ENCODE measurements at places on chromosomes 4 and X.

DNA sequence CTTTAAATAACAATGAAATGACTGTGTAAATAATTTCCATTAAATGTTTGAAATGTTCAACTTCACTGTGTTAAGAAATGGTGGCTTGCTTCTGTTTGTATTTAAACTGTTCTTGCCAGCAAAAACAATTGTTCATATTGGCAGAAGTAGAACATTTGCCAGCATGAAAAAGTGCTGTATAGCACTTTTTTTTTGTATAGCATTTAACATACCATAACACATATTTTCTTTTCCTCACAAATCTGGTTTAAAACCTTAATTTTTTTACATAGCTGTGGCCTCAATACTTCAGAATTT, 94.1 kb downstream of the COX18 start:
- DNase-seq = no peak

DNA sequence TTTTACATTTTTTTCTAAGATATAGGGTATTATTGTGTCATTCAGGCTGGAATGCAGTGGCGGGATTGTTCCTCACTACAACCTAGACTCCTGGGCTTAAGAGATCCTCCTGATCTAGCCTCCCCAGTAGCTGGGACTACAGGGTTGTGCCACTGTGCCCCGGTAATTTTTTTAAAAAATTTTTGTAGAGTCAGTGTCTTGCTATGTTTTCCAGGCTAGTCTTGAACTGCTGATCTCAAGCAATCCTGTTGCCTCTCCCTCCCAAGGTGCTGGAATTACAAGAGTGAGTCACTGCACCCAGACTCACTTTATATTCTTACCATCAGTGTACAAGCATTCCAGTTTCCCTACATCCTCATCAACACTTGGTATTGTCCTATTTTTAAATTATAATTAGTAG, 156.4 kb upstream of the GYPA start:
- no peak for DNase-seq

DNA sequence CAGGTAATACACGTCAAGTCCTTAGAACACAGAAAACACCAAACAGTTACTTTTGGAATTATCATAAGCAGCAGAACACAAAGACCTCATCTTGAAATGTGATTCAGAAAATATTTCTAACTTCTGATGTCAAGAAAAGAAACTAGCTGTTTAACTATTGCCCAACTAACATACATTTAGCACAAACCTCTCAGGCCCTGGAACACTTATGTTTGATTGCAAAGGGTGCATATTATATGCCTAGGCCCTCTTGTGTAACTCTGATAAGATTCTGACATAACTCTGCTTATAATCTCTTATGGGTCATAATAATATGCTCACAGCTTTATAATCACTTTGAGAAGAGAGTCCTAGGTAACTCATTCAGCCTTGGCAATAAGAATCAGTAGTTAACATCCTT, 62.6 kb downstream of the TBC1D9 start:
- DNase-seq = no peak

- DNase-seq = peak; percentile 50
Measured at GRCh38 chr4:25861951-25862410, 807 bp downstream of the SEL1L3 start.

DNA sequence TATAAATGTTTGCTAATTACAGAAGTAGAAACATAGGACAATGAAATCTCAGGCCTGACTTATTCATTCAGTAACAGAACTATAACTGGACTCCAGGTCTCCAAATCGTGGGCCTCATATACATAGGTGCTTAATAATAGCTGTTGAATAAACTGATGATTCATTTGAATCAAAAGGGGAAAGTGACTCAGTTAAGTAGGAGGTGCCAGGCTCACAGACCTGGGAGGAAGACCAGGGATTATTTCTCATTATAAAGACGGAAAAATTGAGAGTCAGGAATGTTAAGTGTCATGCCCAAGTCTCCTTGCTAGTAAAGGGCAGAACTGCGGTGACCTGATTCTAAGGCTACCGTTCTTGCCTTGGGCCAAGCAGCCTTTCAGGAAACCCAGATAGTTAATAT, 131.5 kb downstream of the HS3ST1 start:
- no peak for DNase-seq

GRCh38 chr4:103099691-103100392, at the start of gene BDH2:
TSS of gene BDH2 (minus strand) at chr4:103099834. CDS start at chr4:103096254, 3,580 bp downstream.
- DNase-seq = peak; percentile 58

DNA sequence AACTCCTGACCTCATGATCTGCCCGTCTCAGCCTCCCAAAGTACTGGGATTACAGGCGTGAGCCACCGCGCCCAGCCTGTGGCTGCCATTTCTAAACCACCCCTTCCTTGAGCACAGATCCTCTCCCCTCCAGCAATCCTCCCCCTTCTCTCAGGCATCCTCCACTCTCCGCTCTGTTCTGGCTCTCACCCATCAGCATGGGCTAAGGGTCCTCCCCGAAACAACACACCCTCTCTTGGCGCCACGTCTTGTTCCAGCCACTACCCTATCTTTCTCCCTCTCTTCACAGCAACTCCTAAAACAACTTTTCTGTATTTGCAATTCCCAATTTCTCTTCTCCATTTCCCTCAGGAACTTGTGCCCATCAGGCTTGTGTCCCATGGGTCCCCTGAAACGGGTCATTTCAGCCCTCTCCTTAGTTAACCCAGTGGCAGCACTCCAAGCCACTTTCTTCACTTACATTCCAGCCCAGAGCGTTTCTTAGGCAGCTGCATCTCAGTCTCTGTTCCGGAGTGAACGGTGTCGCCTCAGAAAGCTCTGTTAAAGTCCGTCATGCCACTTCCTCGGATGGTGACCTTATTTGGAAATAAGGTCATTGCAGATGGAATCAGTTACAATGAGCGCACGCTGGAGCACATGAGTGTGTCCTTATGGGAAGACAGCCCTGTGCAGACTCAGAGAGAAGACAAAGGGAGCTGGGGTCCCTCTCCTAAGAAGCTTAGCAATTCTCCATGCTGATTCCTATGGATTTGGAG, 28.3 kb upstream of the CLDN24 start:
- DNase-seq = no peak

DNA sequence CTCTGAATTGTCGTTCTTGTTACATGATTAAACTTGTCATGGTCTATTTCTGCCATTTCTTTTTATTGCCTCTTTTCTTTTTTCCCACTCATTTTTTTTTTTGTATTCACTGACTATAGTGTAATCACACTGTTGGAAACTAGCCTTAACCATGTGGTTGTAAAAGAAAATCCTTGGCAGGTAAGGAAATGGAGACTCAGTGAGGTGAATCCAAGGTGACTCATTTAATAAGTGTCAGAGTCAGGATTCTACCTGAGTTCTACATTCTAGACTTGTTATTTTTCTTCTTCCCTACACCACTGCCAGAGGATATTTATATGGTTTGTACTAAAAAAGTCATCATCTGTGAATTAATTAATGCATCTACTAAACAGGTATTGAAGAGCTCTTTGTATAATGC, 152.2 kb downstream of the CBLL2 start:
- no peak for DNase-seq

GRCh38 chr4:34422472-34423175, 1821.7 kb downstream of the ARAP2 start:
- DNase-seq = peak; percentile 68

DNA sequence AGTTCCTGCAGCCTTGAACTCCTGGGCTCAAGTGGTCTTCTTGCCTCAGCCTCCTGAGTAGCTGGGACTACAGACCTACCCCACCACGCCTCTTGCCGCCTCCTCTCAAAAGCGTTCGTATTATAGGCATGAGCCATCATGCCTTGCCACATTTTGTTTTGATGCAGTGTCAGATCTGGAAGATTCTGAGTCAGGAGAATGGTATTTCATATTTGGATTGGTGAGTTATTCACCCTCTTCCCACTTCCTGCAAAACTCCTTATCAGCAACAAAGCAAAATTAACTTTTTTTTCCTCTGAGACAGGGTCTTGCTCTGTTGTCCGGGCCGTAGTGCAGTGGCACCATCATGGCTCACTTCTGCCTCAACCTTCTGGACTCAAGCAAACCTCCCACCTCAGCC, 29.6 kb downstream of the REST start:
- no peak for DNase-seq

GRCh38 chr4:186104890-186105646, 564 bp downstream of the FAM149A start:
- peak; percentile 49 for DNase-seq

- no peak for DNase-seq
Measured at GRCh38 chr4:128700659-128701350, 108.7 kb upstream of the JADE1 start.

GRCh38 chr4:144288011-144288903, 147.7 kb upstream of the GYPA start:
- DNase-seq = no peak

GRCh38 chr4:739569-739968, 33.9 kb downstream of the PCGF3 start:
- DNase-seq = no peak

DNA sequence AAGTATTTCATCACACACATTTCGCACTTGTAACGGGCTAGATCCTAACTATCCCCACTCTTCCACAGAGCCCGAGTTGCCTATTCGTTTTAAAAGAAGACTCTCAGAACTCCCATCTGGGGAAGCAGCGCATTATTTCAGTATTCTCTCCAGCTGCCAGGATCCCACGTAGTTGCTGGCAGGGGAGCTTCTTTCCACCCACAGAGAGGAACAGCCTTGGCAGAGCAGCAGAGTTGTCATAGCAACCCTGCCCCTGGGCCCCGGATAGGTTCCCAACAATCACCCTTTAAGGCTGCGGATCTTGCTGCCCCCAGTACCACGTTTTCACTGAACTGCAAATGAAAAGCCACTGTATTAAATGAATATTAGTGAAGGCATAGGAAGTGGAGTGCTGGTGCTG, 106.7 kb downstream of the GPM6A start:
- DNase-seq = no peak

DNA sequence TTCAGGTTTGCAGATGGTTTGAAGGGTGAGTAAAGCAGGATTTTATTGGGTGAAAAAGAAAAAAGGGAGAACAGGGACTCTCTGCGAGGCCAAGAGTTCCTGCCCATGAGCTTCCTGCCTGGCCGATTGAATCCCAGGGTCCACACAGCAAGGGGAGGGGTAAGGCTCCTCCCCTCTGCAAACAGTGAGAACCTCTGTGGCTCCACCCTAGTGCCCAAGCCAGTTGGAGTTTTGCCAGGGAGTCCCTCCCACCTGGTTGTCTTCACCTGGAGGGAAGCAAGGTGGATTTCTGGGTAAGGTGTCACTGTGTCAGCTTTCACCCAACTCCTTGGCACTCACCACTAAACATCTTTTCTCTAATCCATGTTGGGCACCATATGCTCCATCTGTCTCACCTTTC, 70.9 kb downstream of the PDHA2 start:
- DNase-seq = no peak

DNA sequence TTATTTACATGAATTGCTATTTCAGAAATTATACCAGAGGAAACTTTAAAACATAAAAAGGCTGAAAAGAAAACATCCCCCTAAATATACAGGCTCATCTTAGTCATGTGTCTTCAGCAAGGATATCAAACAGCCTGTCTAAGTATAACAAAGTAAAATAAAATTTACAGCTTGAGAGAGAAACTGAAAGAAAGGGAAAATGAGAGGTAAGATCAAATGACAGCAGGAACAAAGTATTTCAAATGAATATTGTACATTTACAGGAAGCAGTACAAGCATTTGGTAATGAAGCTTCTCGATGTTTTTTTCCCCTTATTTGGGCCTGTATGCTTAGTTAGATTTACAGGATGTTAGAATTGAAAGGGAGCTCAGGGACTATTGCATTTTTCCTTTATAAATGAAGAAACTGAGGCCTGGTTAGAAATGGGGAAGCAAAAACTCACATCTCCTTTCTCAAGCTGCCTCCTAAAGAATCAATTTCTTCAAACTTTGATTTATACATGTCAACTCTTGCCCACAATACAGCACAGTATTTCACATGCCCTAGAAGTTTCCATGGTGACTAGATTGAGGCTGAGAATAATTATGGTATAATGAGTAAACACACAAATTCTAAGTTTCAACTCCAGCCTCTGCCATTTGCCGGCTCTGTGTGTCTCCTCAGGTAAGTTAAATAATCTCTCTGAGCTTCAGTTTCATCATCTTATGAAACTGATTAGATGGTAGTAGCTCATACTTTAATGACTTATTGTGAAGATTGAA, 29.3 kb downstream of the DAPP1 start:
- no peak for DNase-seq

DNA sequence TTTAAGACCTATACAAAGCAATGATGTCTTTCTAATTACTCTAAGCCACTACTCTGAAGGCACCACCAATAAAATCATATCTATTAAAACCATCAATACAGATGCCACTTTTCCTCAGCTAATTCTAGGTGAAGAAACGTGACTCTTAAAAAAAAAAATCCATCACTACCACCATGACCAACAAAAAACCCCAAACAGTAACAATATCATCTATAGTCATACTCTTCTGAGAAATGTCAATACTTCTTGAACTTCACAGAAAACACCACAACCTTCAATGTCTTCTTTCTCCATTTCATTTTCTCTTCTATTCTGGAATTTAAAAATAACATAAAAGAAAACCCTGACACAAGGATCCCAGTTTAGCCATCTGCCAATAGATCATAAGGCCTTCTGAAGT, 35.7 kb downstream of the CASK start:
- no peak for DNase-seq

DNA sequence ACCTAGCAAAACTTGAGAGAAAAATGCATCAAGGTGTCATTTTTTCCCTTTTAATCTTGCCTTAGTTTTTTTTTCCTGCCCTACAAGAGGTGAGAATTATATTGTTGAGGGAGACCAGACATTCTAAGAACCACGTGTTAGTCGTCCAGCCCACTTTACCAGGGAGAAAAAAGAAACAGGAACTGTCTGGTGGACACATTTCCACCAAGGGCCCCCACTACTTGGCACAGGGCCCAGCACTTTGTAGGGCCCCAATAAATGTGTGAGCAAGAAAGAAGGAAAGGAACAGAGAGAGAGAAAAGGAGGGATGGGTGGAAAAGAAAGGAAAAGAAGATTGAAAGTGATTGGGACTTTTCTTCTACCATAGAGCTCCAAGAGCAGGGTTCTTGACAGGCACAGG, 3.9 kb upstream of the EGFL6 start:
- no peak for DNase-seq

- no peak for DNase-seq
Measured at GRCh38 chr4:184003433-184003832, 98.3 kb downstream of the STOX2 start.

- DNase-seq = no peak
Measured at GRCh38 chr4:186789651-186790050, 66.0 kb upstream of the FAT1 start.

All from NCI-H146 (cell line).